Activated CD4-positive, alpha-beta memory T cell treated with anti-CD3 and anti-CD28 coated beads for 36 hours (primary cell): ENCODE measurements at places on chromosomes 2 and 18. TPM values are rescaled to one million over a fixed set of nuclear protein-coding genes. Genes with fewer than 3 reads are reported as not detected.
A peak's percentile ranks its signal among the peaks of the same experiment; 100 is the strongest.

ADRA2B gene
- 0.36 TPM for total RNA-seq

METTL4 gene
- total RNA-seq, result 23.0 TPM

CPO gene
- not detected for total RNA-seq

TXNDC9 gene
- total RNA-seq, result 30.5 TPM

DSC2 gene
- not detected for total RNA-seq

UGT1A9 gene
- total RNA-seq, result not detected

ARHGEF4 gene
- 0.58 TPM for total RNA-seq

CXCR2 gene
- not detected for total RNA-seq

- no peak overlapping the region for H3K27ac ChIP-seq
- DNase-seq, result no peak
- no peak overlapping the region for H3K4me3 ChIP-seq
- H3K36me3 ChIP-seq, result no peaks in the 10 kb centered on the region
- no peaks in the 10 kb centered on the region for H3K4me1 ChIP-seq
Observed at GRCh38 chr18:3931542-3932112, 481.7 kb downstream of the TGIF1 start.

DNA sequence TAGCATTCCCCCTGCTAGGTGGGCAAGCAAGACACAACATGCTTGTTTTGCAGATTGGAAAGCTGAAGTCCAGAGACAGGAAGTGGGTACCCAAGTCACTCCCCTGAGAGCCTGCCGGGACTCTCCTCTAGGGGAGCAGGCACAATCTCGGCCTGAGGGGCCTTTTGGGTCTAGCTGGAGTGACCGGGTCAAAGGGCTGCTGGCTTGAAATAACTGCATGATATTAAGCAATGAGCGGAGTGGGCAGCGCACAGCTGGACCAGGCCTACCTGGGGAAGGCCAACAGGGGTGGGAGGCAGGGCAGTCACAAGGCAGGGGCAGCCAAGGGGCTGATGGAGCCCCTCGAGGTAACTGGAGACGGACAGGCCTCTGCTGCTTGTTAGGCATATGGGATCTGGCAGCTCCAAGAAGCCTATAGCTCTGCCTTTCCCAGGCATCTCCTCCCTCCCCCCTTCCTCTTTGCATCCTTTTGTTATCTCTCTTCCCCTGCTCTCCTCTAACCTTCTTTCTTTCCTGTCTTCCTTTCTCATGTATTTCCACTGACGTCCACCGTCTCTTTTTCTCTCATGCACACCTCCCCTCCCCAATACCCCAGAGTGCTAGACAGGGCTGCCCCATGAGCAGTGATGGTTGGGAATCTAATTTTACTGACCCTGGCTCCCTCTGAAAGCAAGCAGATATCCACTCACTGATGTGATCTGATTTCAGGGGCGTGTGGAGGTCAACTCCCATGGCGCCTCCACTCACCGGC lies 237.5 kb downstream of the LOXHD1 start:
- DNase-seq, result no peak
- H3K27me3 ChIP-seq, result no peaks in the 10 kb centered on the region
- H3K27ac ChIP-seq, result no peak overlapping the region
- peaks cover 2% of the 10 kb centered on the region for H3K4me1 ChIP-seq
- H3K36me3 ChIP-seq, result no peaks in the 10 kb centered on the region

- no peak for DNase-seq
- no peak overlapping the region for H3K4me3 ChIP-seq
- H3K36me3 ChIP-seq, result no peaks in the 10 kb centered on the region
- no peaks in the 10 kb centered on the region for H3K27me3 ChIP-seq
Observed at GRCh38 chr2:206353685-206354084, 79.2 kb downstream of the ZDBF2 start.

GRCh38 chr2:118061135-118061955 lies 26.9 kb upstream of the INSIG2 start:
- no peak overlapping the region for H3K27ac ChIP-seq
- H3K36me3 ChIP-seq, result no peaks in the 10 kb centered on the region
- H3K4me3 ChIP-seq, result no peak overlapping the region
- H3K4me1 ChIP-seq, result peaks cover 12% of the 10 kb centered on the region

GRCh38 chr2:64792300-64792699 lies 138.6 kb upstream of the SERTAD2 start:
- H3K4me3 ChIP-seq, result no peak overlapping the region
- DNase-seq, result no peak
- no peaks in the 10 kb centered on the region for H3K27me3 ChIP-seq
- H3K36me3 ChIP-seq, result no peaks in the 10 kb centered on the region

- no peak overlapping the region for H3K4me3 ChIP-seq
- H3K4me1 ChIP-seq, result peaks cover 42% of the 10 kb centered on the region
- H3K27me3 ChIP-seq, result no peaks in the 10 kb centered on the region
Observed at GRCh38 chr2:201152517-201152916, 30.4 kb upstream of the CASP10 start.

GRCh38 chr2:146661473-146662096 lies 1183.2 kb upstream of the ACVR2A start:
- no peaks in the 10 kb centered on the region for H3K36me3 ChIP-seq
- no peak for DNase-seq
- H3K4me3 ChIP-seq, result no peak overlapping the region
- H3K27ac ChIP-seq, result no peak overlapping the region
- H3K27me3 ChIP-seq, result no peaks in the 10 kb centered on the region

DNA sequence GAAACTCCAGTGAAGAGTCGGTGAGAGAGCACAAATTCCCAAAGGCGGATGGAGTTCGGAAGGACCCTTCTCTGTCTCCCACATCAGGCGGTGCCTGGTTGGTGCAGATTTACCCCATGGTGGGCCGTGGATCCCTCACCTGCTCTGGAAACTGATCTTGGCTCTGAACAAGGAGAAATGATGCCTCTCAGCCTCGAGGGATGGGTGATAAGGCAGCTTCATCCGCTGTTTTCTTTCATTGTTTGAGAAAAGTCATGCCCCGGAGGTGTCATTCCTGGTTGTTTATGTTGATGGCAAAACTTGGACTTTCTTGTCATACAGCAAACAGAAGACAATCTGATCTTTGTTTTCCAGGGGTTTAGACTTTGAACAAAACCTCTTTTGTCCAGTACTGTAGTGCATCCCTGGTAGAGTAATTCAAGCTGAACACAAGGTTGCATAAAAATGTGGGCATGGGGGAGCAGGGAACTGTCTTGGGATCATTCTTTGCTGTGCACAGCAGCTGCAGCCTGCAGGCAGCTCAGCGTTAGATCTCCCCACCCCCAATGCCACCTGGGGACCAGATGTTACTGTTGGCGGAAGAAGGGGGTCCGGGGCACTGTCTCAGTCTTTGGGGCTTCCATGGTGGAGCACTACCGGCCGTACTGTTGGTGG lies 81.3 kb downstream of the NFATC1 start:
- no peak for DNase-seq

DNA sequence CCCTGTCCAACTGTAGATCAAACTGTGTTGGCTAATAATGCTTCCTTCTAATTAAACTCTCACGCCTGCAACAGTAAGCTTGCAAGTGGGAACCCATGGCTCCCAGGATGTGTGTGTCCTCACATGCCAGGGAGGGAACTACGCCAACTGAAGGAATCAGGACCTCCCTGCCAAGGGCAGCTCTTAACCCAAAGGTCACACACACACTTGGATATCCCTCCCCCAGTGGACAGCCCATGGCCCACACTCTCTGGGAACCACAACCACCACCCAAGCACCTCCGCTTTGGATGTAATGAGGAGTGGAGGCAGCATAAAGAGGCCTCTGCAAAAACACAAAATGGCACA lies 102.1 kb downstream of the CRACDL start:
- no peaks in the 10 kb centered on the region for H3K27me3 ChIP-seq
- DNase-seq, result no peak
- H3K4me1 ChIP-seq, result peaks cover 50% of the 10 kb centered on the region

DNA sequence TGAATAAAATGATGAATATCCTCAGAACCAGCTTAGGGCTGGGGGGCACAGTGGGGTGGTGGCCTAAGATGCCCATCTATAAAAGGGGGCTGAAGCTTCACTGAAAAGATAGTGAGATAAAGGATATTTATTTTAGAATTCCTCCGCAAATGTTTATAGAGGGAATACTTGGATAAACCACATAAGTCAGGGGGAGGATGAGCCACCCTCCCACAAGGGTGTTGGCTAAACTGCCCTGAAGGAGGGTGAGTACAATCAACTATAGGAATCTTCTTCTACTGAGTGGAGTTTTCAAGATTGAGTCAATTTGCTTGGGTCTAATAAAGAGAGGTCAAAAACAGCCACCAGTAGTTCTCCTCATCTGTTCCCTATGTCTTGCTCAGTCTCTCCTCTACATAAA lies 114.5 kb upstream of the TANK start:
- peaks cover 19% of the 10 kb centered on the region for H3K27me3 ChIP-seq
- H3K36me3 ChIP-seq, result no peaks in the 10 kb centered on the region

GRCh38 chr2:136436936-136437335 lies 319.0 kb upstream of the CXCR4 start:
- H3K36me3 ChIP-seq, result no peaks in the 10 kb centered on the region
- H3K27ac ChIP-seq, result no peak overlapping the region
- H3K4me3 ChIP-seq, result no peak overlapping the region
- no peak for DNase-seq
- H3K4me1 ChIP-seq, result no peaks in the 10 kb centered on the region

- no peak overlapping the region for H3K27ac ChIP-seq
- no peak overlapping the region for H3K4me3 ChIP-seq
- H3K27me3 ChIP-seq, result no peaks in the 10 kb centered on the region
- H3K36me3 ChIP-seq, result no peaks in the 10 kb centered on the region
- DNase-seq, result no peak
Observed at GRCh38 chr2:101121174-101121573, 30.0 kb downstream of the TBC1D8 start.

GRCh38 chr2:98530114-98530513 lies 78.2 kb downstream of the COA5 start:
- H3K36me3 ChIP-seq, result peaks cover 5% of the 10 kb centered on the region
- H3K4me3 ChIP-seq, result no peak overlapping the region
- H3K27me3 ChIP-seq, result no peaks in the 10 kb centered on the region
- H3K27ac ChIP-seq, result no peak overlapping the region
- no peak for DNase-seq

GRCh38 chr2:169711751-169712509 lies 17.7 kb downstream of the PHOSPHO2 start:
- no peak for DNase-seq
- H3K36me3 ChIP-seq, result no peaks in the 10 kb centered on the region
- no peak overlapping the region for H3K4me3 ChIP-seq
- no peak overlapping the region for H3K27ac ChIP-seq
- no peaks in the 10 kb centered on the region for H3K4me1 ChIP-seq

- no peaks in the 10 kb centered on the region for H3K36me3 ChIP-seq
- no peak overlapping the region for H3K27ac ChIP-seq
- no peaks in the 10 kb centered on the region for H3K27me3 ChIP-seq
Observed at GRCh38 chr2:96694816-96695455, 44.9 kb downstream of the LMAN2L start.

- peak; percentile 30 for DNase-seq
- H3K36me3 ChIP-seq, result peaks cover 6% of the 10 kb centered on the region
- H3K27me3 ChIP-seq, result no peaks in the 10 kb centered on the region
- peak overlapping the region; percentile 55 for H3K4me3 ChIP-seq
- peaks cover 56% of the 10 kb centered on the region for H3K4me1 ChIP-seq
Observed at GRCh38 chr2:201448061-201448460, 3.2 kb downstream of the TRAK2 start.

- no peaks in the 10 kb centered on the region for H3K36me3 ChIP-seq
- no peak overlapping the region for H3K27ac ChIP-seq
- peaks cover 2% of the 10 kb centered on the region for H3K27me3 ChIP-seq
- no peaks in the 10 kb centered on the region for H3K4me1 ChIP-seq
- H3K4me3 ChIP-seq, result no peak overlapping the region
Observed at GRCh38 chr18:35736696-35737095, 155.2 kb downstream of the GALNT1 start.

DNA sequence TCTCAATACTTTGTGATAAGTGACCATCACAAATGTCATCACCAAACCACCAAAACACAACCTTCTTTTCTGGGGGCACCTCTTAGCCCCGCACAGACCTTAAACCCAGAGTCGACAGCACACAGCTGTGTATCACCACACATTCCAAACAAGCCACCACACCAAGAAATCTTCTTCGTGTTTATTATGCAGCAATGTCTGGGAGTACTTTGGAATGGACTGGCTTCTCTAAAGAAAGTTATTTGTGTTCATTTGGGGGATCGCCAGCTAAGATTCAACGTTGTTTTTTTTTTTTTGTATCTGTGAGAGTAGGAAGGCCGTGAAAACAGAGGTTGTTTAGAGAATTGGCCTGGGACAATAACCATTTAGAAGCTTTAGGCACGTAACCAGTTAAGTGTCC lies 1.1 kb upstream of the MTA3 start:
- H3K4me3 ChIP-seq, result no peak overlapping the region
- peaks cover 10% of the 10 kb centered on the region for H3K4me1 ChIP-seq
- no peaks in the 10 kb centered on the region for H3K27me3 ChIP-seq
- H3K36me3 ChIP-seq, result no peaks in the 10 kb centered on the region

GRCh38 chr2:220877897-220878296 lies 694.2 kb downstream of the EPHA4 start:
- H3K27me3 ChIP-seq, result peaks cover 2% of the 10 kb centered on the region
- no peaks in the 10 kb centered on the region for H3K36me3 ChIP-seq
- no peak overlapping the region for H3K4me3 ChIP-seq
- DNase-seq, result no peak
- H3K27ac ChIP-seq, result no peak overlapping the region

- H3K27ac ChIP-seq, result no peak overlapping the region
- peaks cover 12% of the 10 kb centered on the region for H3K4me1 ChIP-seq
- no peaks in the 10 kb centered on the region for H3K27me3 ChIP-seq
- H3K36me3 ChIP-seq, result no peaks in the 10 kb centered on the region
Observed at GRCh38 chr18:42112657-42113420, 157.8 kb downstream of the PIK3C3 start.

DNA sequence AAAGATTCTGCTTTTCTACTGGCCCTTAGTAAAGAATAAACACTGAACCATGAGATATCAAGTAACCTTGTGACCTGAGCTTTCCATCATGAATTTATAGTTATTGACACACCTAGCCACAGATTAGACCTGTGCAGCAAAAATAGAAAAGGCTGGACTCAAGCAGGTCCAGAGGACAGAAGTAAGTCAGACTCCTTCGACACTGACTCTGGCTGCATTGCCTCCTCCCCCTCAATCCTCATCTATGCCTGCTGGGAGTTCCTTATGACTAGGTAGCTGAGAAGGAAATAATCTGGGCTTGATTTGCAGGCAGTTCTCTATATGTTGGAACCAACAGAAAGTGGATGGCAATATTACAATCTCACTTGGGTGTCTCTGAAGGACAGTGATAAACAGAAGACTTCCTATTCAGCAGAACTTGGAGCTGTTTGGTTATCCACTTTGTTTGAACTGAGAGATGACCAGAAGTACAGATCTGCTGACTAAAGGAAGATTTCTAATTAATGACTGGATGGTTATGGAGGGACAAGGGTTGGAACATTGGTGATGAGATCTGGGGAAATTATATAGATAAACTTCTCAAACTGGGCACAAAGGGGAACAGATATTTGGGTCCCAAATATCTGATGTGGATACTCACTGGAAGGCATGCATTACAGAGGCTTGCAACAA lies 39.4 kb downstream of the ARID5A start:
- H3K27ac ChIP-seq, result no peak overlapping the region
- DNase-seq, result no peak
- no peak overlapping the region for H3K4me3 ChIP-seq
- H3K27me3 ChIP-seq, result no peaks in the 10 kb centered on the region
